ENCODE measurements at places on chromosomes 7 and 10.

DNA sequence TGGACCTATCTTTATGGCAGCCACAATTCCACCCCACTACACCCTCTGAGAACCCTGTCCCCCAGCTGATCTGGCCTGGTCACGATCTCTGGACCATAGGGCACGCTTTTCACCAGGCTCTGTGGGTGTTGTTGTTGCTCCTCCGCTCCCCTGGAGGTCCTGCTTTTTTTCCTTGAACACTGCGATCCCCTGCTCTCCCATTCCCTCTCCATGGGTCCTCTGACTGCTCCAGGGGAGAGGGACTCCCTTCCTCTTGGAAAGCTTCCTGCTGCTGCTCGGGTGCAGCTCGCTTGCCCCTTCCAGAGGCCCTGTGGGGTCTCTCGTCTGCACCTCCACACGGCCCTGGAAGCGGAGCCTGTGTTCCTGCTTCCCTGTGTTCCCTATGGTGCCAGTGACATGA lies 53.5 kb downstream of the SNX10 start:
- DNase-seq: no peak

DNA sequence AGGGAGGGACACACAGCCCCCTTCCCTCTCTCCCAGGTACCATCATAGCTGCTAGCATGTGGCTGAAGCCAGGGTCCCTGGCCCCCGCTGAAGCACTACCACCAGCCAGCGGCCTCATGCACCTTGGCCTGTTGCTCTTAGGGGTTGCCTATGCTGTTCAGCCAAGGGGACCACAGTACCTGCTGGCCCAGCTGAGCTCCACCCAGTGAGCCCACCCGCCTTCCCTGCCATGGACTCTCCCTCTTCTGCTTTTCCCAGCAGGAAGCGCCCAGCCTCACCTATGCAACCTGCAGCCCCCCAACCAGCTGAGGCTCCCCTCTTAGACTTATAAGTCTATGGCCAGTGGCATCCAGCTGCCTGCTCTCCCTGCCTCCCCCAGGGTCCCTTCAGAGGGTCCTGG lies 8.7 kb upstream of the MTPAP start:
- no peak for DNase-seq

GRCh38 chr7:70799841-70800405 lies 332.0 kb upstream of the GALNT17 start:
- no peak for DNase-seq

- DNase-seq: no peak
These were observed 86.7 kb upstream of the IL6 start for GRCh38 chr7:22640269-22640668.

- DNase-seq: no peak
These were observed 24.4 kb downstream of the ASNS start for GRCh38 chr7:97847791-97848190.
